Heart right ventricle (tissue), 16 donors: ENCODE measurements at places on chromosomes 2 and 18.
A peak's percentile ranks its signal among the peaks of the same experiment; 100 is the strongest.

DNA sequence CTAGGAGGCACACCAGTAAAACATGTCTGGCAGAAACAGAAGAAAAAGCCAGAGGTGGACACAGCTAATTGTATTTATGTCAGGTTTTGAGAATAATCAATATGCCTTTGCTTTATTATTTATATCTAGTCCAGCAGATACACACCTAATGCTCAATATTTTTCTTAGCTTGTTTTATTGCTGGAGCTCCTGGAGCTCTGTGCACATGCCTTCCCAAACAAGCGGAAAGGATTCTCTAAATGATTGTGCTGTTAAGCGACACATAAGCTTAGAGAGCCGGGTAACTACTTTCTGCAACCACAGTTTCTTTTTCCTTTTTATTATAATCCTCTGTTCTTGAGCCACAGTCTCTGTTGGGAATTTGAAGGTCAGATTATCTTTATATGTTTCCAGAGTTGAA is 177.3 kb upstream of the ST6GAL2 start:
- no peak for DNase-seq

DNA sequence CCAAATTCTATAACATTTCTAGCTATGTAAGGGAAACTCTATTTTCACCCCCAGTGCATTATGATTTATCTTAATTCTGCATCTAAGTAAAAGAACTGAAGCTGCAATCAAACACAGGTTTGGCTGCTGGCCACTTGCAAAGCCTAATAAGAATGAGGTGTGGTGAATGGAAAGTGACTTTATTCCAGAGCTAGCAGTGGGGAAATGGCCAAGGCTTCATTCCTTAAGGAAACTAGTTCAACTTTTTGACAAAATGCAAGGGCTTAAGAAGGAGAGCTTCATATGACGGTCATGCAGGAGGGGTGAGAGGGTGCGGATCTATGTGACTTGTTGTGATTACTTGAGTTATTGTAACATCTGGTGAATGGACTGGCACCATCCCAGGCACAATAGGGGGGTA is 1802.0 kb downstream of the SUCLG1 start:
- DNase-seq, result no peak

DNA sequence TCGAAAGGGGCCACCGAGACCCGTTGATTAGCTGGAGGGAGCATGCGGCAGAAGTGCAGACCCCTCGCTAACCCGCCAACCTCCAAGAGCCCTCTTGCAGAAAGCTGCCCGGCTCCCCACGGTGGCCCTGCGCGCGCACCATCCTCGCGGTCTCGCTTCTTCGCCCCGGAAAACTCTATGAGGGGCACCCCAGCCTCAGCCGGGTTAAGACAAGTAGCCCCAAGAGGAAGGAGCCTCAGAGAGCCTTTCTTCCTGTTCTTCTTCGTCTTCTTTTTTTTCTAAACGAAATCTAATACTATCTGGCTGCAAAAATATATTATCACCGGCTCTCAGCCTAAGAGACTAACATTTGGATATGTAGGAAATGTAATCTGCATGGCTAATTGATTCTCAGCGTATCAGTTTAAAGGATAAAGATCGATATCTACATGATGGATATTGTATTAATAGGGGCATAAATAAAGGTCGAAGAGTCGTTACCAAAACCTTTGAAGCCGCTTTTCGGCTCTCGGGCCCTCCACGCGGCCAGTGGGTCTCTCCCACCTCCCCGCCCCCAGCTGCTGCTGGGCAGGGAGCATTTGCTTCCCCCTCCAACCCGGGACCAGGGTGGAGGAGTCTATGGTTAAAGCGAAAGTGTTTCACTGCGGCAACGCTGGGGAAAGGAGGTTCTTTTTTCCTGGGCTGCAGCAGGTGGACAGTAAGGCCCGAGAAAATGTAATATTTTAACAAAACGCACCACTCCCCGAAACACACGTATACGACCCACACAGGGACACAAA is 6.1 kb upstream of the PAX3 start:
- DNase-seq, result no peak

DNA sequence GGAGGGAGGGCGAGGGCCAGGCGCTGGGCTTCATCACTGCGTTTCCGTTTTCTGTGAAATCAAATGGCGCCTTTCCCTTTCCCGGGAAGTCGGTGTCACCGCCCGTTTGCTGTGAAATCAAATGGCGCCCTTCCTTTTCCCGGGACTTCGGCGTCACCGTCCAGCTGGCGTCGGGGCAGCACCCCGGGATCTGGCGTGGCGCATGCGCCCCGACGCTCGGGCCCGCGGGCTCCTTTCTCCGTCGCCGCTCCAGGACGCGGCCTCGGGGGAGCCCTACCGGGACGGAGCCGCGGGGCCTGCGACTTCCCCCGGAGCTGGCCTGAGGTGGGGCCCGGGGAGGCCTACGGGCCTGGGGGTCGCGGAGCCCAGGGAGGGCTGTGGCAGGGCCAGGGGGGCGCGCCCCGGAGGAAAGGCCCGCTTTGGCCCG is at the start of gene FAM228A:
Gene FAM228A (plus strand): TSS at position 203 of the 427 bp plus-strand sequence. CDS start 428 bp downstream, outside the sequence.
- peak; percentile 35 for DNase-seq

- DNase-seq, result peak; percentile 64
Observed at GRCh38 chr18:62716619-62717168, 1.4 kb downstream of the PHLPP1 start.

- no peak for DNase-seq
Observed at GRCh38 chr2:128622371-128622770, 303.7 kb upstream of the HS6ST1 start.

- DNase-seq, result no peak
Observed at GRCh38 chr18:1511619-1512311, 607.1 kb downstream of the ADCYAP1 start.

DNA sequence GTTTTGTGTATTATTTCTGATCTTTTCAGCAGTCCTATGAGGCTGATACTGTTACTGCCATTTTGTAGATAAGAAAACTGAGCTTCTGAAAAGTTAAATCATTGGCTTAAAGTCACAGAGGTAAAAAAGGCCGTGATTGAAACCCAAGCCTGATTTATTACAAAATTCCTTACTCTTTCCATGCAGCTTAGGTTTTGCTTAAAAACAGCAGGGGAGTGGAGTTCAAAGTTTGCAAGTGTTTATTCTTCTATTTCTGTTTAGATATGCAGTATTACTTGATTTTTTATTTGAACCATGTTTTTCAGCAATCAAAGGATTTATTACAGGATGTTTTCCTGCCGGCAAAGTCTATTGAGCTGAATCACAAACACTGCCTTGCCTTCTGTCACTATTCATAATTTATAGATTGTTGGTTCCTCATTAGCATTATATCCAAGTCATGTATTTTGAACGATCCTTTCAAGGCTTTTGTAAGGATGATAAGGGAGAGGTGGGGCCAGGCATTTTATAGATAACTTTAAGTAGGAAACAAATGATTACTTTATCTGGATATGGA is 31.9 kb upstream of the MSTN start:
- no peak for DNase-seq

GRCh38 chr18:35525795-35526494 is 28.2 kb upstream of the INO80C start:
- no peak for DNase-seq

- no peak for DNase-seq
Observed at GRCh38 chr2:95314598-95314963, 17.4 kb downstream of the KCNIP3 start.

DNA sequence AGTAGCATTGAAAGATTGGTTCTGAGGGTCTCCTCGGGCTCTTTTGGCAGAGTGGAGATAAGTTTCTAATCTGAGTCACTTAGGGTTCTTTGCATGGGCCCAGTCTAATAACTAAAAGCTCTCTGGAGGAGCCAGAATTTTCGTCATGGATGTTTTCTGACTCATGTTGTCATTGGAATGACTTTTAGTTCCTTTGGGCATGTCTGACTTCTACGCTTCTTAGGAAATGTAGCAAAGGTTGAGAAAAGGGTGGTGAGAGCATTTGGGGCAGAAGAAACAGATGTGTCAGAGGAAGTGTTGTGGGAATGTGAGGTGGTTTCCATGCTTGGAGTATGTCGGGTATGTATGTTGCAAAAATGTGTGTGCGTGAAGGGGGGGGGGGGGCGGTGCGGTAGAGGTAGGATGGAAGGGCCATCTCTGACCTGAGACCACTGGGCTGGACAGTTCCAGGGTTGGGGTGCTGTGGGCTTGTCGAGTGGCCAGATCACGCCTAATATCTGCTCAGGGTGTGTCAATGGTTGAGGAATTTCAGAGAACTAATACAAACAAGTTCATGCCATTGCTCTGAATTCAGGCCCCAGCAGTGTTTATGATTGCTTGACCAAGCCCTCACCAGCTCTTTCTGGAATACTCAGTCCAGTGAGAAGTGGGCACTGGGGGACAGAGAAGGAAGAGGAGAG is 26.9 kb downstream of the KLHL29 start:
- DNase-seq, result no peak

DNA sequence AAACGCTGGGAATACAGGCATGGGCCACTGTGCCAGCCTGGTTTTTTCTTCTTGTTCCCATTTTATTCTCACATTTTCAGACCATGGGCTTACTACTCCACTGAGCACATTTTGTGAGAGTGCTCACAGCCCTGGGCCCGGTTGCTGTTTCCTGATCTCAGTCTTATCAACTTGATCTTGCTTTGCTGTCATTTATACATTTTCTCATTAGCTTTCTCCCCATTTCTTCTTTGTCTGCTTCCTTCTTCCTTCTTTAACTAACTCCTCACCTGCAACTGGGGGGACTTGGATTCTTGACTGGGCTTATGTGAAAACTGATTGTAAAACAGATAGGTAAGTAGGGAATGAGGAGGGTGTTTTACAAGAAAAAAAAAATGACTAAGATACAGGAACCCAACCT is 117.3 kb downstream of the PLB1 start:
- no peak for DNase-seq

DNA sequence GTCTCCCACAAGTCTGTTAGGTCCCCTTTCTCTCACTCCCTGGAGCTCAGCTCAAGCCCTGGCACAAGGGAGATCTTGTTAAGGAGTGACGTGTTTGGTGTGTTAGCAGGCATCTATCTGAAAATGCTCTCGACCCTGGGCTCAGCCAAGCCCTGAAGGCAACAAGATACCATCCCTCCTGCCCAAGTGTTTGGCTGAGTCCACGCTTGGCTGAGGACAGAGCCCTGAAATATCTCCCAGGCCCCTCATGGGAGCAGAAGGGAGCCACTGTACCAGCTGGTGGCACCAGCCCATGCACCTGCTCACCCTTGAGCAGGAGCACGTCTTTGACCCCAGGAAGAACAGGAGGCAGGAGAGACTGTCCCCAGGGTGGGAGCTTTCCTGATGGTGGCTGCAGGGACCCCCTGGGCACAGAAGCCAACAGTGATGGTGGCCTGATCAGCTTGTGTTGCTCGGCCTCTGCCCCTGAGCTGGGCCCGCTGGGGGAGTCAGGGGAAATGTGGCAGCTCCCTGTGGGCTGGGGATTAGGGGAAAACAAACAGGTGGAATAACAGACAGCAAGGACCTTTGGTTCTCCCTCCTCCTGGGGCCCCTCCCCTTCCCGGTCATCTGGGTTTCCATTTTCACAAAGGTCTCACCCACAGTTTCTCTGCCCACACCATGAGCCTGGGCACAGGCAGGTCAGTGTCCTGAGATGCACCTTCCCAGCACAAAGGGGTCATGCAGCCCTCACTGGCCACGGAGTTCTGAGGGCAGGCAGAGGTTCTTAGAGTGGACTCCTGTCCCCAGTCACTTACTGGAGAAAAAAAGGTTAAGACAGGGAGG is 91.6 kb downstream of the RHOB start:
- DNase-seq, result no peak

DNA sequence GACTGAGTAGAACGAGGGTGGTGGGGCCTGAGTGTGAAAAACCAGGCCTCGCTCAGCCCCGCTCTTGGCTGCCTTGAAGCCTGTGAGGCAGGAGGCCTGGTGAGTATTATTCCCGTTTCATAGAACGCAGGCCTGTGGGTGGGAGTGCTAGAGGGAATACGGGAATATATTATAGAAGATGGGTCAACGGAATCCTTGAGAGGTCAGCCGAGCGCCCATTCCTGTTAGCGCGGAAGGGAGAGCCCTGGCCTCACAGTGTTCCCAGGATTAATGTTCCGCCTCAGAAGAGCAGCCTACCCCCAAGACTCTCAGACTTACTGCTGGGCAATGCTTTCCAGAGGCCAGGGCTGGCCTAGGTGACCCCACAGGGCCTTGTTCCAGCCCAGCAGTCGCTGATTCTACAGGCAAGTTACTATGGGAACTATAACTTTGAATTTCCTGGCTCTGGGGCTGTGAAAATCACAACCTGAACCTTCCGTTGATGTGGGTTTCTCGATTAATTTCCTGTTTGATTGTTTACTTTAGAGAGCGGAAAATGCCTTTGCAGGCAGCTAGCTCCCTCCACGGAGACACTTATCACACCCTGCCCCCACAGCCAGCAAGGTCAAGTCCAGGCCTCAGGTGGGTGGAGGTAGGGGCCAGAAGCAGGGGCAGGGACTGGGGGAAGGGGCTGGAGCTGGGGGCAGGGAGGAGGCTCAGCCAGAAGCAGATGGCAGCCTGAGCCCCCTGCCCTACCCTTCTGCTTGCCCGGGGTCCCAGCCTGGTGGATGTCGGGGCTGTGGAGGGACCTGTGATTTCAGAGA is 108.3 kb downstream of the SMAD7 start:
- DNase-seq, result peak; percentile 65

DNA sequence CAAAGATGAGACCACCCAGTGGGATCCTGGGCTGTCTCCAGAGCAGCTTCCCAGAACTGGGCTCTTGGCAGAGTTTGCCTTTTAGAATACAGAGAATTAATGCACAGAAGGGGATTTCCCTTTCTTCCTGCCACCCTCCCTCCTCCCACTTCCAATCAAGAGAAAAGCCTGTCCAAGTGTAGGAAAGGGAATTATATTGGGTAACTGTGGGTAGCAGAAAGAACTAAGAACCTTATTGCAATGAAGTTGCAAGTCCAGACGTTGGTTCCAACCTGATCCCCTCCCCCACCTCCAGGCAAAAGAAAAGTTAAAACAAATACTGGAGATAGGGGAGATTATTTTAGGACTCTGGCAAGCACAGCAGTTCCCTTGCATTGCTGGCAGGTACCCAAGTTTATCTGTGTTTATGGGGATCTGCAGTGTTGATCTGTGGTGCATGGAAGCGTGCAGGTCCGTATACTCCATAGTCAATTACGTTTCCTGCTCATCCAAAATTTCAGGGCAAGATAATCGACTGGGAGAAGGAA is 114.3 kb downstream of the PRKCE start:
- no peak for DNase-seq

DNA sequence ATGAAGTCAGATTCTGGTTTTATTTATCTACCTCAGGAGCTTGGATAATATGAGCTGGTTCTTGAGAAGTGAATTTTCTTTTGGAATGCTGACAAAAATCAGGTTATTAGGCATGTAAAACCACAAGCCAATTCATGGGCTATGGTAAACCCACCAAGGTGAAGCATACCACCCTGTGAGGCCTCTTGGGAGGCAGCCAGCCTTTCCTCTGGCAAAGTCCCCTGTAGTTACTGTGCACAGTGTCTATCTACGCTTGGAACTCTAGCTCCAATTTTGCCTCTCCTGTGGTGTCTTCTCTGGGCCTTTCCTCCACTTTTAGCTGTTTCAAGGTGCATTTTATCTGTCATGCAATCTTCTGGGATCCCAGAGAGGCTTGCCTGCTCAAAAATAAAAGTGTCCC is 242.7 kb upstream of the ZSWIM2 start:
- DNase-seq, result no peak
